ENCODE measurements at places on chromosomes 3 and 15.
A peak's percentile ranks its signal among the peaks of the same experiment; 100 is the strongest.

DNA sequence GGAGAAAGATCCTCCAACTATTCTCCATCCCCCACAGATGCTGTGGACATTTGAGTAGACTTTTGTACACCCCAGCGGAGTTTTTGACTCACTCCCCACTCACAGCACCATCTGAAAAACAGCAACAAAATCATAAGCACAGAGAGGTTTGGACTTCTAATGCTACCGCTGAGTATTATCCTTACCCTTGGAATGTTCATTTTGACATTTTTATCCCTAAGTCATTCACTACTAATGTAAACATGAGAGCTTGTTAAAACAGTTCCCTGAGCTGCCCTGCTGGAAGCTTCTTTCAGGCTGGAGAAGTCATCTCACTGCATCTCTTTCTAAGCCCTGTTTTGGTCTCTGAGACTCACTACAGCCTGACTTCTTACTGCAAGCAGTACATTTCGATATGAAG lies 1045.9 kb downstream of the MCTP2 start:
- DNase-seq = no peak

GRCh38 chr3:17894434-17895060 lies 152.1 kb upstream of the TBC1D5 start:
- DNase-seq = no peak

GRCh38 chr3:65128346-65128745 lies 440.5 kb upstream of the ADAMTS9 start:
- DNase-seq = no peak

- no peak for DNase-seq
These were observed 87.5 kb downstream of the TNFAIP8L3 start for GRCh38 chr15:51007131-51007666.

GRCh38 chr3:35651851-35652250 lies 12.5 kb downstream of the ARPP21 start:
- DNase-seq = no peak

GRCh38 chr3:164408326-164408725 lies 670.0 kb downstream of the SI start:
- DNase-seq = no peak

DNA sequence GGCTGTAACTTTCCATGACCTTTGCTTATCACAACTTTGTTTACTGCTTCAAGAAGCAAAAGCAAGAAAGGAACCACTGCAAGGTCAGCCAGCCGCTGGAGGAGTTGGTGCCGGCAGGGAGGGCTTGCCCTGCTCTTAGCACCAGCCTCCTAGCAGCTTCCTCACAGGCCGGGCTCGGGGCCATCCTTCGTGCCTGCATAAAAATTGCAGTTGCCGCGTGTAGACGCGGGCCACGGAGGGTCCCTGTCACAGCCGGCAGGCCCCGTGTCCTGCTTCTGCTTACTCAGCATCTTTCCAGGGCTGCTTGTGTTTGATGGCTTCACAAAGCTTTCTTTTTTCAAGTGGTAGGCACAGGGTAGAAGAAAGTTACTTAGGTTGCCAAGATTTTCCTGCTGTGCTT lies 84.4 kb downstream of the PGPEP1L start:
- DNase-seq = no peak

GRCh38 chr3:181066143-181067087 lies 76.9 kb upstream of the DNAJC19 start:
- DNase-seq = no peak

DNA sequence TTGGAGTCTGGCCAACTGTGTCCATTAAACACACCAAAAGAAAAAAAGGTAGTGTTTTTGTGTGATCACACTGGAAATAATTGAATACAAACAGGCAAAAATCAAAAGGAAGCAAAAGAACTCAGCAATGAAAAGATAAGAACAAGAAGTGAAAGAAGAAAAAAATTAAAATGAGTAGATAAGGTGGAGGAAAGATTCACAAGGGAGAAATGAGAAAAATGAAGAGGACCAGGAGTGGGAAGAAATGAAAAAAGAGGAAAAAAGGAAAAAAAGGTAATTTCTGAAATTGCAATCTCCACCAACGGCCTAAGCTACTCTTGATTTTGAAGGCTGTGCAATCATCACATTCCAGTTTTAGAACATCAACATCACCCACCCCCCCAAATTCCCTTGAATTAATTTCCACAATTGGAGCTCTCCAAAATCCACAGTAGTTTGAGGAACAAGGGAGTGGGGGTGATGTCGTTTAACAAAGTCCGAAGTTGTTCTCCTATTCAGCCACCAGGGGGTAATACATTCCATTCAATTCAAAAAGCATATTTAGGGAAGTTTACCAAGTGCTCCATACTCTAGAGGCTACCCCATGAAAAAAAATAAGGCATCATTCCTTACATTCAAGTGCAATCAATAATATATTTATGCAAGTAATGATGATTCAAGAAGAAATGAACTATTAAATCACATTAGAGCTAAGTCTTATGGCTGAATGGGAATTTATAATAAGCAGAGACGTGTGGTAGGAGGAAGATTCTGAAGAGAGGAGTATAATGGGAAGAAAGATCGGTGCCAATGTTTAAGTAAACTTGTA lies 37.4 kb downstream of the ZNF860 start:
- peak; percentile 21 for DNase-seq

DNA sequence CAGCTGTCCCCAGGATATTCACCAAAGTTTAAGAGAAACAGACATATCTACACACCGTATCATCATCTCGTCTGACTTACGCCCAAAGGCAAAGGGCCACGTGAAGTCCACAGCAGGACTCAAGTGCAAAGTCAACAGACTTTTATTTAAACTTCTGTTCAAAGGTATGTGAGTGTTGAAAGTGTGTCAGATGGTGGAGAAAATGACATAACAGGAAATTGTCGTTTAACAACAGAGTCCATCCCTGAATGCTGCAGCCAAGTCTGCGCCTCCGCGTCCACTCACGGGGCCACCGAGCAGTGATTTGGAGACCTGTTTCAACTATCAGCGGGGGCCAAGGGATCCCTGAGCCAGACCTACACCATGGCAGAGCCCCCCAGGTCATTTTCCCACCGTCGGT lies 165.6 kb downstream of the XXYLT1 start:
- DNase-seq = no peak

GRCh38 chr3:107690522-107691138 lies 167.9 kb downstream of the BBX start:
- DNase-seq = no peak

DNA sequence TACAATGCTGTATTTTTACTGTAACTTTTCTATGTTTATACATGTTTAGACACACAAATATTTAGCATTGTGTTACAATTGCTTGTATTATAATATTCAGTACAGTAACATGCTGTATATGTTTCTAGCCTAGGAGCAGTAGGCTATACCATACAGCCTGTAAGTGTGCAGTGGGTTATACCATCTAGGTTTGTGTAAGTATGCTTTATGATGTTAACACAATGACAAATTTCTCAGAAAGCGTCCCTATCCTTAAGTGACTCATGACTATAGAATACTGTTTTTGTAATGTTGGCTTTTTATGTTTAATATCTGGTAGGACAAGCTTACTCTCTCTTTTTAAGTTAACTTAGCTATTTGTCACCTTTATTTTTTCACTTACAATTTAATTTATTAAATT lies 127.5 kb upstream of the THRB start:
- DNase-seq = no peak

GRCh38 chr3:116186049-116186448 lies 259.2 kb downstream of the LSAMP start:
- no peak for DNase-seq

DNA sequence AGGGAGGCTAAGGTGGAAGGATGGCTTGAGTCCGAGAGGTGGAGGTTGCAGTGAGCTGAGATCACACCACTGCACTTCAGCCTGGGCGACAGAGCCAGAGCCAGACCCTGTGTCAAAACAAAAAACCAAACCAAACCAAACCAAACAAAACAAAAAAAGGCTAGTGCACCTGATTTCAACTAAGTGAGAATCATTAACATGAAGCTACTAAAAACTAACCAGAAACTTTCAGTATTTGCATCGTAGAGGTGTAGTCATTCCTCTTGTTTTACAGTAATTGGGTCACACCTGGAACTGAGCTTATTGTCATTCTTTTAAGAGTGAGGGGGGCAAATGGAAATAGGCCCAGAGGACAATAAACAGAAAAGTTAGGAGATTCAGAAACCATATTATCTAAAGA lies 58.5 kb downstream of the ST6GAL1 start:
- no peak for DNase-seq

- DNase-seq = no peak
These were observed 41.5 kb downstream of the ABHD17C start for GRCh38 chr15:80736560-80736959.

GRCh38 chr3:151909681-151910405 lies 36.4 kb downstream of the SUCNR1 start:
- DNase-seq = no peak

- no peak for DNase-seq
These were observed 58.9 kb downstream of the MECOM start for GRCh38 chr3:169604568-169604967.

DNA sequence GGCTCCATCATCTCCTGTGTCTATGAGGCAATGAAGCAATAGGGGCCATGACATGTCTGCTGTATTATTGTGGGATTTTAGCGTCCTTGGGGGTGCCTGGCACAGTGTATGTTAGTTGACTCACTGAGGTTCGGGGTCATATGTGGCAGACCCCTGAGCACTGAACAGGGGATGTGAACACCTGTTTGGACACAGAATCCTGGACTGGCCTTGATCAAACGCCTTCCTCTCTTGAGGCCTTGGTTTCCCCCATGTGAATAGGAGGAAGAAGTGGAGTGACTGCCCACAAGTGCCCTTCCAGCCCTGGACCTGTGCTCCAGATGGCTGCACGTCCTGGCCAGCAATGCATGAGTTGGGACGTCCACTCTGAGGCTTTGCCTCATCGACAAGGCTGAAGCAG lies 84.2 kb downstream of the HMG20A start:
- DNase-seq = no peak

- no peak for DNase-seq
These were observed 13.7 kb upstream of the DPH6 start for GRCh38 chr15:35559683-35560082.

DNA sequence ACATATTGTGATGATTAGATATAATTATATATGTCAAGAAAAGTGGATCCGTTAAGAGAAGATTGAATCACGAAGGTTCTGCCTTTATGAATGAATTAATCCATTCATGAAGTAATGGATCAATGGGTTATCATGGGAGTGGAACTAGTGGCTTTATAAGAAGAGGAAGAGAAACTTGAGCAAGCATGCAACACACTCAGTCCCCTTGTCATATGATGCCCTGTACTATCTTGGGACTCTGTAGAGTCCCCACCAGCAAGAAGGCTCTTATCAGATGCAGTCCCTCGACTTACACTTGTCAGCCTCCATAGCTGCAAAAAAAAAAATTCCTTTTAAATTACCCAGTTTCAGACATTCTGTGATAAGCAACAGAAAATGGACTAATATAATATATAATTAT lies 301.9 kb downstream of the RAP2B start:
- no peak for DNase-seq

GRCh38 chr3:187741403-187742350 lies 3.6 kb downstream of the BCL6 start:
- DNase-seq = peak; percentile 64

- no peak for DNase-seq
These were observed 213.5 kb downstream of the CPNE4 start for GRCh38 chr3:131821191-131821762.

DNA sequence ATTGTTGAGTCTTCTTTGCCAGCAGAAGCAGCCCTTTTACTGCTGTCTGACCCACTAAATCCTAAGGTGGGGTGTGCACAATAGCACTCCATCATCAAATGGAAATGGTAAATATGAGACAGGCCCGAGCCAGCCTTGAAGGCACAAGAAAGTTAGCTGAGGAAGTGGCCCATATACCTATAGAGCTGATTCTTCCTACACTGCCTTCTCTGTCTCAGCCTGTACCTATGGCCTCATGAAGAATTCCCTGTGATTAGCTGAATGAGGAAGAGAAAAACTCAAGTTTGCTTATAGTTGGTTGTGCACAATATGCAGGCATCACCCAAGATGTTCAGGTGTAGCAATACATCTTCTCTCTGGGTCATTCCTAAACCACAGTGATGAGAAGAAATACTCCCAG lies 31.7 kb upstream of the XCR1 start:
- DNase-seq = no peak

- no peak for DNase-seq
These were observed 287.6 kb upstream of the TBL1XR1 start for GRCh38 chr3:177484926-177485325.

DNA sequence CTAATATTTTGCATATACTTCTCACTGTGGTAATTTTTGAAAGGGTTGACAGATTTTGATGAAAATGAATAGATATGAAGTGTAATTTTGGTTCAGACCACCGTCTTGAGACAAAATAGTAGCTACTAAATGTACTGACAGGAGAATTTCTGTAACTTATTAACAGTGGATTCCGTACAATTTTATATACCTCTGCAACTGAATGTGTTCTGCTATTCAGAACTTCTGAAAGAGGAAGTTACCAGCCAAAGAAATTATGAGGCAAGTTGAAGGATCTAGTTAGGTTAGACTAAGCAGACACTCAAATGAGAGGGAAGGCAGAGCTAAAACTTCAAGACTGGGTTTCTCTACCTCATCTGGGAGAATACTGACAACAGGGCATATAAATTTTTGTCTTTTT lies 29.4 kb downstream of the GAP43 start:
- no peak for DNase-seq

DNA sequence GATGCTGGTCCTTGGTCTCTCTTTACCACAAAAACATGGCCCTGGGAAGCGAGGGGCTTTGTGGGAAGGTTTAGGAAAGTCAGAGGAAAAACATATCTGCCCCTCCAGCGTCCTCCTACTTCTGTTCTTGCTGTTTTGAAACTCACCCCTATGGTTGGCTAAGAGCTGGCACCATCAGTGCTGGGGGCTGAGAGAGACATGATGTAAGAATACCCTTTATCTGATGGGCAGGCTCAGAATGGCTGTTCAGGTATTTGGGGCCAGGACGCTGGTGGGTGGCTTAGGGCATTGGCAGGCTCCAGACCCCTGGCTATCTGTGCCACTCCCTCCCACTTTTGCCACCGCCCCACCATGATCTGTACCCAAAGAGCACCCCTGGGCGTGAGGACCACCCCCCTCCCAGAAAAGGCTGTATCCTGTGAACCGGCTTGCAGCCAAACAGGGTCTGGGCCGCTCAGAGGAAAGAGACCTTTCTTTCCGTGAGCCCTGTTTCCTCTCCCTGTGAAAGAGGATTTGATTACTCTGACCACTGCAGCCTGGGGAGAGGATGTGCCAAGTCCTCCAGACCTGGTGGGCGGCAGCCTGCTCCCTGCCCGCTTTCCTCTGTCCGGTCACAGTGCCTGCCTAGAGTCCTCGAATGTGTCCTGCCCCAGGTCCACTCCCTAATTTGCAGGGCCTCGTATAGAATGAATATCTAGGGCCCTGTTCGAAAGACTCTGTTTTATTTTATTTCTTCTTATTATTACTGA lies 61.3 kb upstream of the SLC6A6 start:
- no peak for DNase-seq

- DNase-seq = no peak
These were observed 21.9 kb downstream of the PLCL2 start for GRCh38 chr3:16906682-16907081.

DNA sequence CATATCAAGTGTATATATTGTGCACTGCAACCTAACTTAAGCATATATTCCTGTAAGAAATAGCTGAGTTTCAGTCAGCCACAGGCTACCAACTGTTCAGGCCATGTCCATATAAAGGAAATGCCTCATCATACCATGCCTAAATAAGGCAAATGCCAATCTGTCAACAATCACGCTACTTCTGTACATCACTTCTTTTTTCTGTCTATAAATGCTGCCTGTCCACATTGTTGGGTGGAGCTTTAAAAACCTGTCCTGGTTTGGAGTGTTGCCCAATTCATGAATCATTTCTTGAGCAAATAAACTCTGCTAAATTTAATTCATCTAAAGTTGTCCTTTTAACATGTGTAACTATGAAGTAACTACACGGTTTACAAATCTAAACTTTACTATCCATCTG lies 1091.9 kb downstream of the NSUN3 start:
- DNase-seq = no peak

- no peak for DNase-seq
These were observed 111.6 kb downstream of the RAB11A start for GRCh38 chr15:65980824-65981456.
